ENCODE measurements at places on chromosomes 3 and 15.

- DNase-seq, result no peak
These were observed 183.2 kb upstream of the STAC start for GRCh38 chr3:36197151-36197550.

DNA sequence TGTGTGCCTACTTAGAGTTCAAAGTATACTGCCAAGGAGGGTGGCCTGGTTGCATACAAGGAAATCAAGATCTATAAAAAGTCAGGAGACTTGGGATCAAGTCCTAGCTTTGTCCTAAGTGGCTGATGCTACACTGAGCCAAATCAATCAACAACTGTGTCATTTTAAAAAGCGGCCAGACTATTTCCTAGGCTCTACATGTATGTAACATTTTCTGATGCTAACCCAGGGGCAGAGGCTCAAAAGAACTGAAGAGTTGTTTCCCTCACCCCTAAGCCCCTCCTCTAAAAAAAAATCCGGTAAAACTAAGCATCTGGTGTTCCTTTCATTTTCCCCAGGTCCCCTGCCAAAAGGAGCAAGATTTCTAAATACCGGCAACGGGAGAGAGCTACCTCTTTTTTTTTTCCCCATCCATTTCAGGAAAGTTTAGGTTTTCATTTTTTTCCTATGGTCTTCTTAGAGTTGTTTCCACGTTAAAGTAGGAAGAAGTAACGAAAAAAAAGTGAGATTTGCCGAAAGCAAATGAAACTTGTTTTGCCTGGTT, 18.8 kb upstream of the CHD2 start:
- no peak for DNase-seq

DNA sequence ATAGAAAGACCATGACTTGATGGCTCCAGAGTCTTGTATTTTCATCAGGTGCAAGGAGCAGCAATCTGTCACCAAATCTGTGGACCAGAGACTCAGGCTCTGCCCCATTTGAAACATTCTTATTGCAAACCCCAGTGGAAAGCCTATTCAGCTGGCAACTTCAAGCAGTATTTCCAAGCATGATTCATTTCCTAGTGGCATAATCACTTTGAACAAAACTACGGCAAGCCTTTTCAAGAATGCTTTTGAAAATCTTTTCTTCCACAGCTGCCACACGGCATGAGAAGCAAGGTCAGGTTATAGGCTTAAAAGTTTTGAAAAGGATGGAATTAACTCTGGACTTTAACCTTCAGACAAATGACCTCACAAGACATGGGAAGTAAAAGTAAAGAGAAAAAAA, 122.0 kb upstream of the BFSP2 start:
- no peak for DNase-seq

- no peak for DNase-seq
These were observed 260.9 kb downstream of the TIGIT start for GRCh38 chr3:114554731-114555130.

- DNase-seq, result no peak
These were observed 268.8 kb upstream of the TBL1XR1 start for GRCh38 chr3:177466074-177466473.

All from thoracic aorta (tissue), 2 donors.